ENCODE measurements at places on chromosomes 4 and X.

DNA sequence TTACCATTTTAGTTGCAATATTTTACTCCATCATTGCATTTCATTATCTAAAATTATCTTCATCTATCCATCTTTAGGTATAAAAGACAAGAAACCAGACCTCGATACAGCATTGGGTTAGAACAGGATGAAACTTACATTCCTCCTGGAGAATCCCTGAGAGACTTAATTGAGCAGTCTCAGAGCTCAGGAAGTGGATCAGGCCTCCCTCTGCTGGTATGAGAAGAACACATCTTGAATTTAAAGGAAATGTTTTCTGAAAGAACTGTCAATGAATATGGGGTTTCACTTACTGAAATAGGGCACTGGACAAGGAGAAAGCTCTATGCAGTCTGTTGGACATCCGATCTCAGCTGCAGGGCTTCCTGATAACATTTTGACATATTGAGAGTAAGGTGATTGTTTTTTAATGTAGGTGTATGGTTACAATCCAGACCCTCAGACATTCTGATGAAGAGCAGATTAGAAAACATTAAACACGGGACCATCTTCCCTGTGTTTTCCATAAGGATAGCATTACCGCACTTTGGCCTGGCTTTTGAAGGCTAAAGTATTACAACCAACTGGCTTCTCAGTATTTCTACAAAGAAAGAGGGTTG lies 367.2 kb downstream of the BMPR1B start:
- no peak for DNase-seq

DNA sequence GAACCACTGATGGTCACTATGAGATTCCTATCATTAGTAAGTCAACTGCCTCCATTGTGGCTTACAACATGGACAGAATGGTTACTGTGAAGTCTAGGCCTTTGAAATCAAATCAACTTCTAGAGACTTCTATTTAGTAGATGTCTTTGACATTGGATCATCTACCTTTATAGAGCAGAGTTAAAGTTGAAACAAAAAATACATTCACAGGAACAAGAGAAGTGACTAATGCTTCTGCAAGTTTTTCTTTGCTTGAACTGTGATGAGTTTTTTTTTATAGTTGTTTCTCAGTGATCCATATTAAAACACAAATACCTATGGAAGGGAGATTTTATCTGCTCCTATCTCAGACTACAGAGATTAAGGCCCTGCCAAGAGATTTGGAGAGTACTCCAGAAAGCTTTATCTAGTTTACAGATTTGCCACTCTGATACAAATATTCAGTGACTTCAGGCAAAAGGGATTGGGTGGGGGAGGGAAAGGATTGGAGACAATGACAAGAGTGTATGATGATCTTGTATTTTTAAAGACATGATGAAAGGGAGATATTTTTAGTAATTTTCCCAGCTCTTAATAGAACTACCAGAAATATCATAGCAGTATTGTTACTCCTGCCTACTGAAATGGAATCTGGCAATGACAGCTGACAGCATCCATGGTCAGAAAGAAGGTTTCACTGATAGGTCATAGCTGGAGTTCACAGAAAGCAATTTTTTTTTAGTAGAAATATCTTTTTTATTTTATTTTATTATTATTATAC lies 16.0 kb upstream of the EPGN start:
- no peak for DNase-seq

GRCh38 chr4:3879681-3880614 lies 113.8 kb downstream of the ADRA2C start:
- DNase-seq: peak; percentile 38

GRCh38 chr4:848307-848691 lies 22.4 kb upstream of the CPLX1 start:
- no peak for DNase-seq

DNA sequence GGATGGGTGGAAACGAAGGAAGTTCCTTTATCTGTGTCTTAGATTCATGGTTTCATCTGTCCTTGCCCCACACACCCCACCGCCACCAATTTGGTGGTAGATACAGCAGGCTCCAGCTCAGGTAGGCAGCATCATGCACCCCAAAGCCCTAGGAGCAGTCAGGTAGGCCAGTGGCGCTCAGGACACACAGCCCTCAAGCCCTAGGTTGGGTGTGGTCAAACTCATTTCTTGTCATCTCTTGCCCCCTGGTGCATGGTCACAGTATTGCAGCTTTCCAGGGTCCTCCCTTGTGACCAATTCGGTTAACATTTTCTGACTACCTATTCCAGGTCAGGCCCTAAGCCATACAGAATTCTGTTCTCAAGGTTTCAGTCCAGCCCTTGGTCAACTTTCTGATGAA lies 14.5 kb upstream of the PRRG3 start:
- peak; percentile 53 for DNase-seq

- DNase-seq: no peak
These were observed 87.5 kb downstream of the TRAPPC11 start for GRCh38 chr4:183746305-183747229.

- DNase-seq: peak; percentile 34
These were observed 4.5 kb upstream of the PLCXD1 start for GRCh38 chrX:276581-277201.

- DNase-seq: no peak
These were observed 32.9 kb downstream of the CXCL1 start for GRCh38 chr4:73902038-73902637.

- no peak for DNase-seq
These were observed 52.5 kb downstream of the LINC00632 start for GRCh38 chrX:140762061-140762460.

DNA sequence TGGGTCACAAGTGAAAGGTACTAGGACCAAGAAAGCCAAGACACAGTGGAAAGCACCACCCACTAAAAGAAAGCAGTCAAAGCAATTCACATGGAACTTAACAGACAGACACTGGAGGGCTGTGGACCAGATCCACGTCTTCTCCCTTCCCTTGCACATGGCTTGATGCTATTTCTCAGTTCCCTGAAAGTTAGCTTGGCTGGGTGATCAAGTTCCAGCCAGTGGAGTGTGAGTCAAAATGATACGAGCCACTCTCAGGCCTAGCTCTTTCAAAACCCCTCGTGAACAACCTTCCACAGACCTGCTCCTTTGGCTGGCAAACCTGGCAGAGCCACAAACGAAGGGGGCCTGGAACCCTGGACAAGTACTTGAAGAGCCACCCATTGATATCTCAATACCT lies 52.0 kb downstream of the RELL1 start:
- no peak for DNase-seq

DNA sequence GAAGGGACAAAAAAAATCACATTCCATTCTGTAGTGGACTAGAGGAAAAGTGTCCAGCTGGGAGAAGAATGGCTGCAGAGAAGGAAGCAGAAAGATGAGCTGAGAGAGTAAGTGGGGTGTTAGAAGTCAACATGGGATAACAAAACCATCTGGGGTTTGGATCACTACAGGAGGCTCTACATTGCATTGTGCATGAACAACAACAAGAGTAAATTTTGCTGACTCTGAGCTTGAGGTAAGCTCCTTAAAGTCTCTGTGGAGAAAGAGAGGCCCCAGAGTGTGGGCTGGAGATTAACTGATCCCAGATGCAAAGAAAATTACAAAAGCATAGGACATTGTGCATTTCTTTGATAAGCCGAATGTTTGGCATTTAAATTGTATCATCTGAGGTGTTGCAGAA lies 128.9 kb downstream of the UGT8 start:
- DNase-seq: no peak

GRCh38 chr4:99436976-99437722 lies 2.0 kb upstream of the ADH7 start:
- DNase-seq: no peak

GRCh38 chr4:100061835-100062234 lies 111.8 kb upstream of the H2AZ1 start:
- DNase-seq: no peak

- DNase-seq: no peak
These were observed 6.8 kb upstream of the MAP9 start for GRCh38 chr4:155383541-155383940.

- DNase-seq: no peak
These were observed 71.6 kb upstream of the DHX15 start for GRCh38 chr4:24655971-24656370.

DNA sequence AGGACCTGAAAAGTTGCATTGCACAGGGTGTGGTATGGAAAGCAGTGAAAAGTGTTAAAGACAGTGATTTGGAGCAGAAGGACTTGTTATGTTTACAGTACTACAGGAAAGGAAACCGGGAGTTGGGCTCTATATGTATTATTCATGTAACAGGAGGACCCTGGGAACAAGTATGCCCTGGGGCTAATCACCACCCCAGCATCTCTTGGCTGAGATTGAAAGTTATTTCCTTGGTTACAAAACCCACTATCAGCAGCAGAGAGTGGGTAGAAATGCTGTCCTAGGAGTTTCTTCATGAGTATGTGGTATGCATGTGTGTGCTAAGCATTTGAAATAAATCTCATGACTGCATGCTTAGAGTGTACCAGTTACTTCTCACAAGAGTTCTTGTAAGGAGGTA lies 46.9 kb downstream of the STK32B start:
- no peak for DNase-seq

GRCh38 chr4:113524096-113524495 lies 237.4 kb downstream of the CAMK2D start:
- DNase-seq: no peak

Measured in activated T-cell treated with anti-CD3 and anti-CD28 coated beads, Interleukin-2, amount 50 U/mL, for 1 hour (primary cell).